ENCODE measurements at places on chromosomes 7 and 10.
A peak's percentile ranks its signal among the peaks of the same experiment; 100 is the strongest.

GRCh38 chr10:123807444-123808035, 84.1 kb downstream of the CPXM2 start:
- DNase-seq, result no peak

- DNase-seq, result no peak
Measured at GRCh38 chr10:119522747-119523426, 19.6 kb downstream of the RGS10 start.

DNA sequence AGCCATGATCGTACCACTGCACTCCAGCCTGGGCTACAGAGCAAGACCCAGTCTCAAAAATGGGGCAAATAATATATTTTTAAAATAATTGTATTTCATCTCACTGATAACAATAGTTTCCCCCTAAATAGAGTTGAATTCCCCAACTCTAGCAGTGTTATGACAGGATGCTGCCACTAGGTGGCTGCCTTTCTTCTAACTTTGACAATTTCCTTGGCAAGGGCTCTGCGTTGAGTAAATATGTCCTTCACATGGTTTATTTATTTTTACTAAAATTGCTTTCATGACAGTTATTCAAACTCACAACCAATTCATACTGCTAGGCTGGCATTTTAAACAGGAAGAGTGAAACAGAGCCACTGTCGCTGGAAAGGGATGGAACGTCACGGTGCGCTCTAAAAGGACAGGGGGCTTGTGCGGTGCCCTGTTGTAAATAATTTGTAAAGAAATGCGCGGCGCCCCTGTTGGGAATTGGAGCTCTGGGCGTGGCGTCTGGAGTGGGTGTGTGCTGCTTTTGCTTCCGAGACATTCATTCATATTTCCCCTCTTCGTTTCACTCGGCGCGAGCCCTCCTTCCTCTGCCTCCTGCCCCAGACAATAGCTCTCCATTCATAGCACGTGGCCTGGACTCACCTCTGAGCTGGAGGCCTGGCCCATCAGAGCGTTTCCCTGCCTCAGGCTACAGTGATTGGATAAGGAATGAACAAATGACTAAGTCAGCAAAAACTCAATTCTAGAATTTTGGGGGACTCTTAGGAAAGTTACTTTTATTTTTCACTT, 20.5 kb upstream of the PITRM1 start:
- DNase-seq, result peak; percentile 55

DNA sequence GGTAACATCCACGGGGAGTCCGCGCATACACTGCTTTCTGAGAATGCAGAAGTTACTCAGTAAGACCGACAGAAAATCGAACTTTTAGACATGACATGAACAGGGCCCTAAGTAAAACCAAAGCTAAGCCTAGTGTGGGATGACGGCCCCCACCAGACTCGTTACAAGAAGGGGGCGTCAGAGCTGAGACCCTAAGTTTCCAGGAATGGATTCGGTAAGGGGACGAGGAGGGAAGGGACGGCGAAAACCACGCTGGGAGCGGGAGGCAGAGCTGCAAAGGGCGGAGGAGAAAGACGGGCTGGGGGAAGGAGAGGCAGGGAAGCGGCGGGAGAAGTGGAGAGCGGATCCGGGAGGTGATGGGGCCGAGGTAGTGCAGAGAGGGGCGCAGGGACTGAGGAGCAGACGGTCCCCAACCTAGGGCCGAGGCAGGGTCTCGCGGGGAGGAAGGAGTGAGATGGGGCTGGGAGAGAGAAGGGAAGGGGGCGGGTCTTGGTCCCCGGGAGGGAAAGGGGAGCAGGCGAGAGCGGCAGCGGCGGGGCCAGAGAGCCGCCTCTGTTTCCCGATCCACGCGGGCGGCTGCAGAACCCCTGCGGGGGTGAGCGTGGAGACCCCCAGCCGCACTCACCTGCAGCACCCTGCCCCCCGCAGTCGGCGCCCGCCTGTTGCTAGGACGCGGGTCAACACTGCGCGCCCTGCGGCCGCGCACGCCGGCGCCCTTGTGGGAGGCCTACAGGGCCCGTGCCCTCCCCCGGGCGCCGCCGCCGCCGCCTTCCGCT, 513 bp downstream of the ODAD2 start:
- DNase-seq, result peak; percentile 12

GRCh38 chr10:89738551-89739209, 37.3 kb downstream of the KIF20B start:
- no peak for DNase-seq

DNA sequence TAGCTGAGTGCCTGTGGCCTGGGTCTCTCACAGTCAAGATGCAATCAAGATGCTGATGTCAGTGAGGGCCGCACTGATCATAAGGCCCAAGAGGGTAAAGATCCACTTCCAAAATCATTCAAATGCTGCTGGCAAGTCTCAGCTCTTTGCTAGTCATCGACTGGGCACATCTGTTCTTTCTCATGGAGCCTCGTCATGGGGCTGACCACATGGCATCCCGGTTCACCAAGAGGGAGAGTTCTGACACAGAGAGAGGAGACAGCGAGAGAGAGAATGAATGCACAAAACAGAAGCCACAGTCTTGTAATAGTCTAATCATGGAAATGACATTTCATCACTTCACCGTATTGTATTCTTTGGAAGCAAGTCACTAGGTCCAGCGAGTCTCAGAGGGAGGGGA, 1067.5 kb upstream of the C7orf33 start:
- DNase-seq, result no peak

GRCh38 chr10:77004917-77005564, 632.6 kb downstream of the KCNMA1 start:
- DNase-seq, result peak; percentile 55

- no peak for DNase-seq
Measured at GRCh38 chr10:49309691-49310411, 10.9 kb downstream of the C10orf71 start.

DNA sequence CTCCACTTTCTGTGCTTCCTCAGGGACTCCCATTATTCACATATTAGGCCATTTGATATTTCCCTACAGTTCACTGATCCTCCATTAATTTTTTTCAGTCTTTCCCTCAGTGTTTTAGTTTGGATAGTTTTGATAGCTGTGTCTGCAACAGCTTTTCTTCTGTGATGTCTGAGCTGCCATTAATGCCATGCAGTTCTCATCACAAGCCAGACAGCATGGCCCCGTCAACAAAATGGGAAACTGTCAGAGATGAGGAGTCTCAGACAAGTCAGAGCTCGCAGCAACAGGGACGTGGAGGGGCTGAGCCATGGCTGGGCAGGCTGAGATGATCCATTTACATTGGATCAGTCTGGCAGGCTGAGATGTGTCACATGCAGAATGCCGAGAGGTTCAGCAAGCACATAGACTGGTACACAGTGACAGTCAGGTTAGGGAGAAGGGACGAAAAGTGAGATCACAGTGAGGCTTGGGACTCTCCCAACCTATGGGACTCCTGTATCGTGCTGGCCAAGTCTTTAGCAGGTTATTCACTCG, 65.4 kb downstream of the NPS start:
- DNase-seq, result no peak

GRCh38 chr7:140506788-140507464, 27.6 kb upstream of the MKRN1 start:
- DNase-seq, result peak; percentile 40

GRCh38 chr10:60099998-60100747, 193.8 kb upstream of the CCDC6 start:
- DNase-seq, result peak; percentile 77

DNA sequence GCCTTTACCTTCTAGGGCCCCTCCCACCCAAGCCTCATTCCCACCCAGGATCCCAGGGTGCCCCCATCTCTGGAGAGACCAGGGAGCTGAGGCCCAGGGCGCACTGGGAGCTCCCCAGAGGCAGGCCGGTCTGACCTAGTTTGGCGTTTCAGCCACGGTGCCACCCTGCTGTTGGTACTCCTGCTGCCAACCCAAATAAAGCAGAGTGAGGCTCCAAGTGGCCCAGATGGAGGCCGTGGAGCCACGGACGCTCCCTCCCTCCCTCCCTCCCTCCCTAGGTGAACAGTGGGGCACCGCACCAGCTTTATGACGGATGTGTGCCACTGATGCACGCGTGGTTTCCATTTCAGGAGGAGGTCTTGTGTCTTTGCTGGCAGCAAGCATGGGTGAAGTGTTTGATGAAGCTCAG, 1.8 kb downstream of the INPP5A start:
- no peak for DNase-seq

DNA sequence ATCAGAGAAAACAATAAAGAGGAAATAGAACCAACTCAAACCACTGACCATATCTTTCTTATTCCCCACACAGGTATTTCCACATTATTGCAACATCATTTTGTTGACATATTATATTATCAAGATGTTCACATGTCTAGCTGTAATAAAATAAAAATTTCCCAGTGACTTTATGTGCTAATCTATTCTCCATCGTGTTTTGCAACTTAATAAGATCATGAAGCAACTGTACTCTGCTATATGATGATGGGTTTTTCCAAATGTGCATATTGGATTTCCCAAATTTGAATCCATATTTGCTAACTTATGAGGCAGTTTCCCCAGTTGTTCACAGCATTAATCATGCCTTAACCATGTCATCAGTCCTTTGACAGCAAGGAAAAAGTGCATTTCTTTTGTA, 127.8 kb downstream of the ITGB8 start:
- DNase-seq, result no peak

DNA sequence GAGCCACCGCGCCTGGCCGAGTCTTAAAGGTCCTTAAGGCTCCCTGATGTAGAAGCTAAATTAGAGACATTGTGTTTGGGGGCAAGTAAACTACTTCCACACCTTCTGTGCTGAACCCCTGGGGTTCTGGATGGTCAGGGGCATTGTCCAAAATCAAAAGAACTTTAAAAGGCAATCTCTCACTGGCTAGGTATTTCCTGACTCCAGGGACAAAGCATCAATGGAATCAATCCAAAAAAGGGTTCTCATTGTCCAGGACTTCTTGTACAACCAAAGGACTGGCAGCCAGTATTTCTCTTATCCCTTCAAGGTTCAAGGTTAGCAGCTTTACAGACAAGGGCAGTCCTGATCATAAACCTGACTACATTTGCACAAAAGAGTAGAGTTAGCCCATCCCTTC, 24.0 kb downstream of the SRPK2 start:
- no peak for DNase-seq

- no peak for DNase-seq
Measured at GRCh38 chr10:70293169-70293843, 9.5 kb upstream of the NPFFR1 start.

DNA sequence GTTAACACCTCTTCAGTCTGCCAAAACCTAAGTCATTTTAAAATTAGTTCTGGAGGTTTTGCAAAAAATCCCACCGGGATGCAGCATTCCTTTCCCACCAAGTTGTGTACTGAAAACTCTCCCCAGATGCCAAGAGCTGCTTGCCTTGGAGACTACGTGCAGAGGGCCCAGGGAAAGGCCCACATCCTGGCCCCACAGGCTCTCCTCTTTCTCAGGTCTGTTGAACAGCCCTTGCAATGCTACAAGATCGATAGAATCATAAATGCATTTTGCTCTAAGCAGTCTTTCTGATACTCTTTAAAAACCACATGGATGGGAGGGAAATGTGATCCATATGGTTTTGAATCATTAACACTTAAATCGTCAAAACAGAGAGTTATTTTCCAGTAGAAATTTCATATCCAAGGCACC, 126.7 kb upstream of the ZMIZ1 start:
- DNase-seq, result peak; percentile 89

DNA sequence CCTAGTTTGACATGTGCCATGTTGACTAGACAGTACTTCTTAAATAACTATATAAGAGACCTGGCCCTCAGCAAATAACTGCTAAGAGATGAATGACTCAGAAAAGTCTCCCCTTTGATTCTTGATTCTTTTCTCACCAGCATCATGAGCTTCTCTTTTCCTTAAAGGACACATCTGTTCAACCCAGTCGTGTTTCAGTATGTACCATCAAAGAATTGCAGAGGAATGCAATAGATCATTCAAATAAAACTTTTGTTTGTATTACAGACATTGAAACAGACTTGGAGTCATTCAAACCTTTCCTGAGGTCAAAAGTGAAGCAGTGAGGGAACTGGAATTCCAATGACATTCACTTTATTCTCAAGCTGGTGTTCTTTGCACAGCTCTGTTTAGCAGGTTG, 598.3 kb upstream of the GHITM start:
- DNase-seq, result no peak

- no peak for DNase-seq
Measured at GRCh38 chr10:112448888-112449287, 1.9 kb downstream of the VTI1A start.

DNA sequence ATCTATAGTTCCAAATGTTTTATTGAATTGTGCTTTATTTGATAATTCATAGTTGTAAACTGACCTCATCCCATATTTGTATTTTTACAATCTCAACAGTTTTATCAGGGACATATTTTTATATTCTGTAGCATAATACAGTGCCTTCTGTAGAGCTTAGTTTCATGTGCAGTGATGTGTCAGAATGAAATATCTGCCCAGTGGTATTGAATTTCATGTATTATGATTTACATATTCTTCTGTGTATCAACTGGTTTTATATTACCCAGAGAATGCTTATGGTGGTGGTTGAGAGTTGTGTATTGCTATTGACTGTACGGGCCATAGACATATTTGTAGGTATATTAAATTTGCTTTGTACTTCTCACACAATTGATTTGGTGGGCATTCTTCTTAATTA, 89.9 kb downstream of the KAT6B start:
- DNase-seq, result no peak

- DNase-seq, result no peak
Measured at GRCh38 chr7:51346126-51346525, 29.5 kb upstream of the COBL start.

DNA sequence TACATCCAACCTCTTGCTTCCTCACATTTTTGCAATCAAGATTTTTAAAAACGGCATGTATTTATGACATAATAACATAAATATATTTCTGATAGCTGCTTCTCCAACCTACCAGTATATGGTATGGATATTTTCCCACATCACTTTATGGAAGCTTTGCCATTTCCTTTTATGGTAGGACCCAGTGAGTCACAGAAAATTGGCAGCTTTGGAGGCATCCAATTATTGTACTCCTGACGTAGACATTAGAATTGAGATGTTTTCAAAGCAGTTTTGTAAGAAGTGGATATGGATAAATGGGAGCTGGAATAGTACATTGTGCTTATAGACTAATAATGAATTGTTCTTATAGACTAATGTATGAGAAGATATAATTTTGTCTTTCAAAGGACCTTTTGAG, 23.8 kb upstream of the BICC1 start:
- peak; percentile 60 for DNase-seq

Measured in astrocyte of the cerebellum (primary cell).